MM.1S (cell line): ENCODE measurements at places on chromosomes 7 and 10.
A peak's percentile ranks its signal among the peaks of the same experiment; 100 is the strongest.

DNA sequence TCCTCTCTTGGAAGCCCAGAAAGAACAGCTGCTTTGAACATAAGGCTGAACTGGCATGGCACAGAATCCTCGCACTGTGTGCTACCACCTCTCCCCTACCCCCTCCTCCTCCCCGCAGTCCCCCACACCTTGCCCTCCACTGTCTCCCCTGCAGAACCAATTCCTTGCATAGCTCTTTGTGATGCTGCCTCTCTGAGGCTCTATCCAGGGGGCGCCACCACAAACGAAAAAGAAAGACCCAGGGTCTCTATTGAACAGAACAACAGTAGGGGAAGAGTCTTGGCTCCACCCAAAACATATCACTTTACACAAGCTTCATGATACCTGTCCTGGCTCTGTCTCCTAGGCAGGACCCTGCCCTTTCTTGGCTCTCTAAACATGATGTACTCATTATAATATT, 26.2 kb upstream of the EBLN1 start:
- no peaks in the 10 kb centered on the region for H3K27me3 ChIP-seq
- DNase-seq = no peak
- no peaks in the 10 kb centered on the region for H3K4me1 ChIP-seq
- no peaks in the 10 kb centered on the region for H3K36me3 ChIP-seq
- H3K4me3 ChIP-seq = no peak overlapping the region

DNA sequence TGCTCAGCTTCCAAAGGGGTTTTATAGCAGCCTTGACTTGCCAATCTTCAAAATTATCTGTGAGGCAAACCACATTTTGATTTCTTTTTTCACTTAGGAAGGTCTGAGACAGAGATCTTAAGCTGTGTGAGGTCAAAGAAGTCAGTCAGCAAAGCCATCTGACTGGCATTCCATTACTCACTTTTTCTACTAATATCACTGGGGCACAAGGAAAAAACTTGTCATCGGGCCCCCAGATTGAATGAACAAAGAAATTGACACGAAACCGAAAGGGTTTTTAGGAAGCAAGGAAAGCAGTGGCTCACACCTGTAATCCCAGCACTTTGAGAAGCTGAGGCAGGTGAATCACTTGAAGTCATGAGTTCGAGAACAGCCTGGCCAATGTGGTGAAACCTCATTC, 78.5 kb upstream of the FRMD4A start:
- H3K27ac ChIP-seq = peak overlapping the region; percentile 15; the same call in 1 of the 2 replicates
- H3K4me3 ChIP-seq = no peak overlapping the region
- peaks cover 25% of the 10 kb centered on the region for H3K4me1 ChIP-seq

- H3K4me3 ChIP-seq = no peak overlapping the region
- H3K27me3 ChIP-seq = no peaks in the 10 kb centered on the region
- no peak for DNase-seq
Observed at GRCh38 chr7:127667759-127668530, 16.0 kb downstream of the SND1 start.

GRCh38 chr10:44854693-44855350, 56.3 kb upstream of the TMEM72 start:
- no peaks in the 10 kb centered on the region for H3K4me1 ChIP-seq
- H3K27ac ChIP-seq = no peak overlapping the region
- H3K4me3 ChIP-seq = no peak overlapping the region
- DNase-seq = no peak
- no peaks in the 10 kb centered on the region for H3K27me3 ChIP-seq
- H3K36me3 ChIP-seq = no peaks in the 10 kb centered on the region

GRCh38 chr7:68752485-68753178, 845.6 kb upstream of the AUTS2 start:
- no peak overlapping the region for H3K4me3 ChIP-seq
- no peaks in the 10 kb centered on the region for H3K4me1 ChIP-seq
- no peaks in the 10 kb centered on the region for H3K36me3 ChIP-seq
- DNase-seq = no peak
- H3K27ac ChIP-seq = no peak overlapping the region

DNA sequence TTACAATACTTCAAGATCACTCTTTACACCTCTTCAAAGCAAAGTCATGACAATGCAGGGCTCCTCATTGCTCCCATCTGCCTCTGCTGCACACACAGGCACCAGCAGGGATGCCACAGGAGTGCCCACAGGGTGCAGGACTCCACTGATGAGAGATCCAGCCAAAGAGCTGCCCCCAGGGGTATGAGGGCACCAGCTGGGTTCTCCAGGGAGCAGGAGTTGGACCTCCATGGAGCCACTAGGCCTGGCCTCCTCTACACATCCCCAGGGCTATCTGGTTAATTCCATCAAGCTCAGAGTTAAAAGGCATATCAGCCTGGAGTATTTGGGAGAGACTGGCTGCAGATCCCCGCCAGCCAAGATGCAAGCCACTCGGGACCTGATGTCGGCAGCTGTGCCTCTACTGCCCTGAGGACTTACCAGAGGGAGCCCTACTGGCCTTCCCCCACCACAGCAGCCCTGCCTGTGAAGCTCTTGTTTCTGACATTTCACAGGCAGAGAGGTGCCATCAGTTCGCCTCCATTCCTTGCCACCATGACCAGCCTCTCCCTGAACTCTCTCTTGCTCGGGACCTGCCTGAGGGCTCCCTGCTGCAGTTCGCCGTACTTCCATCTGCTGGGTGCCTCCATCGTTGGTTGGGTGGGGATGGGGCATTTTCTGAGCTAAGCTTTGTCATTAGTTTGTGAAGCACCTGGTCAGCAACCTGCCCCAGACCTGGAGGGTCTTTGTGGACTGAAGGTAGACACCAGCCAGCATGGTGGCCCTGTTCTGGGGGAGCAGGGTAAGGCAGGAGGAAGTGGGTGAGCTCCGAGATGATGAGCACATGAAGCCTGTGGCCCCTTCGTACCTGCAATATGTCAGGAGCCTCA, 12.5 kb upstream of the TRIM8 start:
- no peaks in the 10 kb centered on the region for H3K36me3 ChIP-seq
- no peak for DNase-seq
- H3K27ac ChIP-seq = no peak overlapping the region
- no peak overlapping the region for H3K4me3 ChIP-seq

DNA sequence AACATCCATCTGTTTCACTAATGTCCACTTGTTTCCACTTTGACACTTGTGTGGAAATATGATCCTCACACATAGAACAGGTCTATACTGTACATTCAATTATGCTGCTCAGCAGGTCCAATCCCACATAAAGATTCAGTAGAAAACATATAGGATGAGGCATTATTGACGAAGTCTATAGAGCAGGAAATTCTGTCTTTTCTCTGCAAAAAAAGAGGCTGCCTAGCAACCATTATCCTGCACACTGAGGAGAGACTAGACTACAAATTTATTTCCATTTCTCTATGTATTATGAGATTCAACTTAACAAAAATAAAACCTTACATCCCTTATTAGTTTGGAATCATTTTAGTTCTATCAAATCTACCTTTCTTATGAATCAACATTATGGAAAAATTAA, 204.6 kb upstream of the POM121L12 start:
- no peaks in the 10 kb centered on the region for H3K27me3 ChIP-seq
- no peak overlapping the region for H3K27ac ChIP-seq
- H3K4me3 ChIP-seq = no peak overlapping the region
- H3K36me3 ChIP-seq = no peaks in the 10 kb centered on the region
- no peak for DNase-seq

DNA sequence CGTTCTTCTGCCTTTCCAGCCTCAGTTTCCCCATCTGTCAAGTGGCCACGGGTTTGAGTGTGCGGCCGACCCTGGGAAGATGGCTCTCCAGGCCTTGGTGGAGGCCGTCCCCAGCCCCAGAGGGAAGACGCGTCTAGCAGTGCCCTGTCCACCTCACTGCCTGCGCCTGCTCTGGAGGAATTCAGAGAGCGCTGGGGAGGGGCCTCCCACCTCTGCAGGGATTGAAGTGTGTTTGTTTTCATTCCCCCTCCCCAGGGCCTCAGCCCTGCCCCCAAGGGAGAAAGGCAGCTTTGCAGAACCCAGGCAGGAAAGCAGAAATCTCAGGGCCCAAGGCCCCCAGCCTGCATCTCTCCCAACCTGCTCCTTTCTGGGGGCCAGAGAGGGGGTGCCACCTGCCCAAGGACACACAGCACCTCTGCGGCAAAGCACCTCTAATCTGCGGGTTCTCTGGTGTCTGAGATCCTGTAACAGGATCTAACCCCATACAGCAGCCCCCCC, 91.0 kb downstream of the MICALL2 start:
- H3K36me3 ChIP-seq = no peaks in the 10 kb centered on the region
- no peak overlapping the region for H3K27ac ChIP-seq
- no peak for DNase-seq
- H3K4me3 ChIP-seq = no peak overlapping the region

- H3K36me3 ChIP-seq = no peaks in the 10 kb centered on the region
- peaks cover 25% of the 10 kb centered on the region for H3K4me1 ChIP-seq
- 0 out of 2 replicates have a peak, but pooled peaks cover 3% of the 10 kb centered on the region for H3K27me3 ChIP-seq
- H3K4me3 ChIP-seq = peak overlapping the region; percentile 95; the same call in 1 of the 2 replicates
Observed at GRCh38 chr7:66627151-66627681, 1.5 kb upstream of the KCTD7 start.

DNA sequence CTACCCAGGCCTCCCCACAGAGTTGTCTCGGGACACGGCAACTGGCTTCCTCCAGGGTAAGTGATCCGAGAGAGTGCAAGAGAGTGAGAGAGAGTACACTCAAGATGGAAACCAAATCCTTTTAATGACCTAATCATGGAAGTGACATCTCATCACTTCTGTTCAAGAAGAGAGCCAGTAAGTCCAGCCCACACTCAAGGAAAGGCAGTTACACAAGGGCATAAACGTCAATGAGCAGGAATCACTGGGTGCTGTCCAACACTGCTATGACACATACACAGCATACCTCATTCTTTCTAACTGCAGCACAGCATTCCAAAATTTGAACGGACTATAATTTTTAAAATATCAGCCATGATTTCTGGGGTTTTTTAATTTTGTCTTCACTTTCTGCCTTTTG, 29.3 kb upstream of the OSBPL3 start:
- H3K4me1 ChIP-seq = no peaks in the 10 kb centered on the region
- H3K36me3 ChIP-seq = no peaks in the 10 kb centered on the region
- no peak overlapping the region for H3K27ac ChIP-seq
- H3K4me3 ChIP-seq = no peak overlapping the region
- DNase-seq = no peak
- no peaks in the 10 kb centered on the region for H3K27me3 ChIP-seq

- H3K27me3 ChIP-seq = 0 out of 2 replicates have a peak, but pooled peaks cover 6% of the 10 kb centered on the region
- no peak for DNase-seq
- H3K36me3 ChIP-seq = no peaks in the 10 kb centered on the region
- peaks cover 6% of the 10 kb centered on the region; the same call in 1 of the 2 replicates for H3K4me1 ChIP-seq
Observed at GRCh38 chr10:132400547-132401151, 3.6 kb downstream of the PWWP2B start.

DNA sequence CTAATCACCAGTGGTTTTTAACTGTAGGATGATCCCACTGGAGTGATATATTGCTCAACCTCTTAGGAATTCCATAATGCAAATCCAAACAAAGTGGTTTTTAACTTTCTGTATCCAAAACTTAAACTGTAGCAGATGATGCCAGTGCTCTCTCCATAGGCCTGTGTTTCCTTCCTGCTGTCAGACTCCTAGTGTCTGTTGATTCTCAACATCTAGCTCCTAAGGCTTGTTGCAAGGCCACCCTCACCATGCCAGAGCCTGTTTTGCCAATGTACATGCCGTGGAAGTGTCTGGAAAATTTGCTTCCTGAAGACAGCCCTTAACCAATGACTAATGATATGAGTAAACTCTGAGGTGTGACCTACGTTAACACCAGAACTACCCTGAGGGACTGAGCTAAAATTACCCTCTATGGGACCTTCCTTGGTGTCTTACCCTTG, 39.3 kb downstream of the C1GALT1 start:
- H3K36me3 ChIP-seq = 0 out of 2 replicates have a peak, but pooled peaks cover 3% of the 10 kb centered on the region
- H3K4me3 ChIP-seq = no peak overlapping the region
- H3K4me1 ChIP-seq = no peaks in the 10 kb centered on the region
- no peak for DNase-seq
- no peaks in the 10 kb centered on the region for H3K27me3 ChIP-seq

- DNase-seq = no peak
- H3K4me1 ChIP-seq = no peaks in the 10 kb centered on the region
- H3K27me3 ChIP-seq = no peaks in the 10 kb centered on the region
- no peaks in the 10 kb centered on the region for H3K36me3 ChIP-seq
- H3K4me3 ChIP-seq = no peak overlapping the region
Observed at GRCh38 chr7:117041007-117041406, 87.7 kb downstream of the ST7 start.

GRCh38 chr7:126700807-126701604, 551.7 kb downstream of the GRM8 start:
- peak overlapping the region; percentile 81 for H3K27ac ChIP-seq
- H3K36me3 ChIP-seq = no peaks in the 10 kb centered on the region
- peak; percentile 99 for DNase-seq
- peaks cover 36% of the 10 kb centered on the region for H3K4me1 ChIP-seq
- H3K4me3 ChIP-seq = peak overlapping the region; percentile 43; the same call in 1 of the 2 replicates
- no peaks in the 10 kb centered on the region for H3K27me3 ChIP-seq

- no peaks in the 10 kb centered on the region for H3K27me3 ChIP-seq
- no peaks in the 10 kb centered on the region for H3K36me3 ChIP-seq
- no peaks in the 10 kb centered on the region for H3K4me1 ChIP-seq
- DNase-seq = no peak
- no peak overlapping the region for H3K27ac ChIP-seq
Observed at GRCh38 chr7:116653204-116653603, 18.8 kb upstream of the MET start.

- no peaks in the 10 kb centered on the region for H3K27me3 ChIP-seq
- no peaks in the 10 kb centered on the region; the same call in 1 of the 2 replicates for H3K4me1 ChIP-seq
- DNase-seq = no peak
- H3K4me3 ChIP-seq = no peak overlapping the region
- H3K27ac ChIP-seq = no peak overlapping the region
Observed at GRCh38 chr10:49131507-49132361, 2.1 kb downstream of the FAM170B start.

DNA sequence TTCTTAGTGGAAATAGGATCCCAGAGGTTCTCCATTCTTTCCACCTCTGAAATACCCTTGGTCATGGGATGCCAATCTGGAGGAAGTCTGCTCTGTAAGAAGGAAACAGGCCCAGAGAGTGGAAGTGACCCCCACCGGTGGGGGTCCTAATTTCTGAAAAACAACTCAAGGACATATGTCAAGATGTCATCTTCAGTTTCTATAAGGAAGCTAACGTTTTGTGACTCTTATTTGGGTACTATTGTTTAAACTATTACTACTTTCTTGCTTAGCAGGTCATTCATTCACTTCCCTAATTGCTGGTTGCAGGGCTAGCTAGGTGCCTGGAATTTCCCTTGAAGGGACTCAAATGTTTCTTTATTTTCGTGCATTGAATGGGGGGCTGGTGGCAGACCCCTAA, 1.9 kb upstream of the ZNF775 start:
- no peak overlapping the region for H3K4me3 ChIP-seq
- DNase-seq = no peak
- no peaks in the 10 kb centered on the region for H3K27me3 ChIP-seq

GRCh38 chr10:34908481-34908880, 93.4 kb upstream of the PARD3 start:
- no peak overlapping the region for H3K4me3 ChIP-seq
- H3K27me3 ChIP-seq = no peaks in the 10 kb centered on the region
- H3K4me1 ChIP-seq = no peaks in the 10 kb centered on the region
